ENCODE measurements at places on chromosomes 3 and 15.

DNA sequence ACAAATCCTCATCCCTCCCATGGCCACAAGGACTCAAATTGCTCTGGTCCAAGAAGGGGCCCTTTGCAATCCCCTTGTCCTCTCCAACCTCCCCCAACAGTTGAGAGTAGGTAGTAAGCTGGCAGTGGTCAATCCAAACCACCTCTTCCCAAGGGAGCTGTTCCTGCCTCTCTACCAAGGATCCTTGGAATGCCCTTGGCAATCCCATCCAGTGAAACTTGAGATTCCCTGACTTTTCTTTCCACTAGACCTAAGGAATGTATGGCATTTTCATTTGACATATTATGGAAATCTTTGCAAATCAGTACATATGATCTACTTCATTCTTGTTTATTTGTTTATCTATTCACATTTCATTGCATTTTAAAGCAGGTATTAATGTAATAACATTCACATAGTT lies 4.8 kb upstream of the RBP2 start:
- DNase-seq, result no peak

DNA sequence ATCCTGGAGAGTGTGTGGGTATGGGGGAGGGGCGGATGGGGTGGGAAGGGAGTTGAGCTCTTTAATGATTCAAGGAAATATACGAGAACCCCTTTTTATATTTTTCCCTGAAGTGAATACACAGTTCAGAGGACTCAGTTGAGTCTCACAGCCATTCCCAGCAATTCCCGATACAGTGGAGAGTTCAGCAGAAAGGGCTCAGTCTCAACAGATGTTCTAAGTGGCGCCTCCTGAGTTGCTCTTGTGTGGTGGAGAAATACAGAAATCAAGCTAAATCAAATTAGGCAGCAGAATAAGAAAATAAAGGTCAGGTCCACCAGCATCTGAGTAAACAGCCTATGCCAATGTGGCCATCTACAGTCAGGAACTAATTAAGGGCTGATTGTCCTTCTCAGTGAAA lies 372.1 kb downstream of the NR2F2 start:
- no peak for DNase-seq

DNA sequence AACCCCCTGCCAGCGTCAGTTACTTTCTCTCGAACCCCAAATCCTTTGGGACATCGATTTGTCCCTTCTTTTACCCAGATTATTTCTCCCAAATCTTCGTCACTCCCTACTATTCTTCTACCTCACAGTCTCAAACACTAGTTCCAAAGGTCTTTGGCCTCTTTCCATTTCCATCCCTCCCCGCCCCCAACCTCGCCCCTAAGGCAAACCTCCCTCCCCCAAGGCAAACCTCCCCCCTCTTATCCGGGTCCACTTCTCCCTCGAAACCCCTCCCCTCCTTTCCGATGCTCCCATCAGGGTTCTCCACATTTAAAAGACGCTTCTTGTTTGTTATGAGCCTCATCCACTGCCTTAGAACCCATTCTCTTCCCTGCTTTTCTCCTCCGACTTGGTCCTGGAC lies 583 bp downstream of the EAF1 start:
- no peak for DNase-seq

GRCh38 chr15:63405683-63406390 lies 24.2 kb upstream of the CA12 start:
- no peak for DNase-seq

GRCh38 chr3:98994128-98994762 lies 92.8 kb upstream of the DCBLD2 start:
- DNase-seq, result no peak
